ENCODE measurements at places on chromosomes 3 and 15. TPM values are rescaled to one million over a fixed set of nuclear protein-coding genes. Genes with fewer than 3 reads are reported as not detected.

GRCh38 chr3:45460361-45460760, 72.0 kb downstream of the LARS2 start:
- no peaks in the 10 kb centered on the region for H3K4me1 ChIP-seq
- no peak for DNase-seq
- no peak overlapping the region for H3K4me3 ChIP-seq
- no peak overlapping the region for H3K27ac ChIP-seq
- peaks cover 18% of the 10 kb centered on the region for H3K36me3 ChIP-seq

DNA sequence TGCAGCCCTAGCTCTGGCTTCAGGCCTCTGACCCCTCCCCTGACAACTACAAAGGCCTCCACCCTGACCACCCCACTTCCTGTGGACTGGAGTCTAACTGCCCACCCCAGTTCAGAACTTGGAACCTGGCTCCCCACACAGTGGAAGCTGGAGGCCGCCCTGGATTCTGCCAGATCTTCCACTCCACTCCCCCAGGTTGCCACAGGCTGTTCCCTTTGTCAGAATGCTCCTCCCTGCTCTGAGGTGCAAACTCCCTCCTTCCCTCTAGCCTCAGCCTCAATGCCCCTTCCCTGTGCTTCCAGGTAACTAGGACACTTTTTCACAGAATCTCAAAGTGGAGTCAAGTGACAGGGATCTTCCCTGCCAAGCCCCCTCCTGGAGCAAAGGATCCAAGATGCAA, 62.8 kb upstream of the TMEM115 start:
- DNase-seq = no peak
- no peaks in the 10 kb centered on the region for H3K4me1 ChIP-seq
- no peak overlapping the region for H3K27ac ChIP-seq
- no peaks in the 10 kb centered on the region for H3K27me3 ChIP-seq
- no peak overlapping the region for H3K4me3 ChIP-seq

DNA sequence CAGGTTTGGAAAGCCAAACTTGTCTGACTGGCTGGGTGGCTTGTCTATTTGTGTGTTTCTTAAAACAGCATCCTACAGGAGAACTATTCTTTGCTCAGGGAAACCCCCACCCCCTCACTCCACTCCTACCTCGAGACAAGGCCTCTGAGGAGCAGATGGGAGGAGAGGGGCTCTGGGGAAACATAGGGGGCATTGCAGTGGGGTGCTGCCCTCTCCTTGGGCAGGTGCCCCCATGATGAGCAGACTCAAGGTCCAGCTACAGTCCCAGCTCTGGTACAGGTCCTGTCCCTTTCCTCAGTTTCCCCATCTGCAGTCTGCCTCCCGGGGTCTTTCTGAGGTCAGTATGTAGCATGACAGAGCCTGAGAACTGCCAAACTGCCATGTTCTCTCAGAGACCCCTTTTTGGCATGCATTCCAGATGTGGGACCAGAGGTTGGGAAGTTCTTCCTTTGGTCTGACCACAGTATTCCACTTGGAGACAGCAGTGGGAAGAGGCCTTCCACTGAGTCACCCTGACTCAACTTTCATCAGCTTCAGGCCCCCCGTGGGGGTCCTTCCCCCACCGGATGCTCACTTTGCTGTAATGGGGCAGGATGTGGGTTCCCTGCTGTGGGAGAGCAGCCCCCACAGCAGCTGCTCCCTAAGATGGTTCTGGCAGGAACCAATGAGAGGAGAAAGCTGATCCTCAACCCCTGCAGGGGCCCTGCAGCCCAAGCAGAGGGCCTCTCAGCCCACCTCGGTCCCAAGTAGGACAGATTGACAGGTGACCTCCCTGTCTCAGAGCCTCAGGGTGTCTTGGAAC, 32.3 kb upstream of the CYP11A1 start:
- no peaks in the 10 kb centered on the region for H3K4me1 ChIP-seq
- H3K4me3 ChIP-seq = no peak overlapping the region
- no peak for DNase-seq
- no peaks in the 10 kb centered on the region for H3K27me3 ChIP-seq

GRCh38 chr3:9130345-9131305, 118.8 kb downstream of the SRGAP3 start:
- H3K27ac ChIP-seq = no peak overlapping the region
- no peaks in the 10 kb centered on the region for H3K4me1 ChIP-seq
- H3K27me3 ChIP-seq = no peaks in the 10 kb centered on the region
- no peak for DNase-seq
- no peaks in the 10 kb centered on the region for H3K36me3 ChIP-seq
- no peak overlapping the region for H3K4me3 ChIP-seq

- no peak overlapping the region for H3K27ac ChIP-seq
- no peak overlapping the region for H3K4me3 ChIP-seq
- DNase-seq = no peak
- H3K36me3 ChIP-seq = no peaks in the 10 kb centered on the region
- no peaks in the 10 kb centered on the region for H3K27me3 ChIP-seq
Observed at GRCh38 chr3:140459462-140459861, 218.4 kb upstream of the TRIM42 start.

DNA sequence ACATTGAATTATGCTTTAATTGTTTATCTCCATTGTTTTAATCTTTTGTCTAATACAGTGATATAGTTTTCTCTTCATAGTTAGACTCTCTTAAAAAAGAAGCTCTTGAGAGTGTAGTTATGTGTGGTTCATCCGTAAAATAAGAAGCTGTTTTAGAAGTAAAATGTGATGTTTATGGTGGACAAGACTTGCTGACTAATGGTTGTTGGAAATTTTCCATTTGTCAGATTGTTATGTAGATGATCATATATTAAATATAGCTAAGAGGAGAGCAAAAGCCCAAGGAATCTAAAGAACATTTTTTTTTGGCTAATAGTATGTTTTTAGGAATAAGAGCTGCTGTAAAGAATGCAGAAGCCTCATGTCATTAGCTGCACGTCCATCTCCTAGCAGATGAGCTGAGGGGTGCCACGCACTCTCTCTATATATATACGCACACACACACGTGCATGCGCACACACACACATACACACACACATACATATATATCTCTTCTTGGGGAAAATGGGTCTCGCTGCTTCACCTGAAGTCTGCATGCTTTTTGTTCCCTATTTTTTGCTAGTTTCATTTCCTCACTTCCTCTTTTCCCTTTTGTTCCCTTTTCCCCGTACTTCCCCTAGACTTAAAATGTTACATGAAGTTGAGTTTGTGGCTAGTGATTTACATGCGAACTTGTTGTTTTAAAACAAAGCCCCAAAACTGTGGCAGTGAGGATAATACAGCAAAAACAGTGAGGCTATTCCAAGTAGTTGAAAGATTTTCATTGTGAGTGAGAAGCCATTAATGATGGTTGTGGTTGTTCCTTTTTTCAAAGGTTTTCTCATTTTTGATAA, 107.8 kb downstream of the MBNL1 start:
- peak overlapping the region; percentile 79 for H3K27ac ChIP-seq
- no peaks in the 10 kb centered on the region for H3K27me3 ChIP-seq
- DNase-seq = no peak
- no peaks in the 10 kb centered on the region for H3K36me3 ChIP-seq
- no peak overlapping the region for H3K4me3 ChIP-seq

DNA sequence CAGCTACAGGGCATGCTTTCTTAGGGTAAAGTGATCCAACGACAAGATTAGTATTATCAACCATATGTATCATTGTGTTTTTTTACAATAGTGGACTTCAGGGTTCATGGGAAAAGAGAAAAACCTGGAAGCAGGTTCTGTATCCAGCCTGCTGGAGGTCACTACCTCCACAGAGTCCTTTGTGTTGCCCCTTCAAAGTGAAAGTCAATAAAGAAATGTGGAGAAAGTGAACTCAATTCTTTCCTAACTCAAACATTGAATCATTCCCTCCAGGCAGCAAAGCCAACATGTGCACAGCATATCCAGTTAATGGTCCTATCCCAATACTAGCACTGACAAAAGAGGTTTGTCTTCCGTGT, 45.4 kb downstream of the FGF7 start:
- no peak overlapping the region for H3K4me3 ChIP-seq
- peaks cover 61% of the 10 kb centered on the region for H3K4me1 ChIP-seq
- no peaks in the 10 kb centered on the region for H3K36me3 ChIP-seq
- no peaks in the 10 kb centered on the region for H3K27me3 ChIP-seq
- no peak overlapping the region for H3K27ac ChIP-seq

GRCh38 chr3:94069194-94069813, 6.4 kb downstream of the NSUN3 start:
- no peaks in the 10 kb centered on the region for H3K27me3 ChIP-seq
- no peak for DNase-seq
- H3K27ac ChIP-seq = no peak overlapping the region
- H3K4me1 ChIP-seq = peaks cover 15% of the 10 kb centered on the region

DNA sequence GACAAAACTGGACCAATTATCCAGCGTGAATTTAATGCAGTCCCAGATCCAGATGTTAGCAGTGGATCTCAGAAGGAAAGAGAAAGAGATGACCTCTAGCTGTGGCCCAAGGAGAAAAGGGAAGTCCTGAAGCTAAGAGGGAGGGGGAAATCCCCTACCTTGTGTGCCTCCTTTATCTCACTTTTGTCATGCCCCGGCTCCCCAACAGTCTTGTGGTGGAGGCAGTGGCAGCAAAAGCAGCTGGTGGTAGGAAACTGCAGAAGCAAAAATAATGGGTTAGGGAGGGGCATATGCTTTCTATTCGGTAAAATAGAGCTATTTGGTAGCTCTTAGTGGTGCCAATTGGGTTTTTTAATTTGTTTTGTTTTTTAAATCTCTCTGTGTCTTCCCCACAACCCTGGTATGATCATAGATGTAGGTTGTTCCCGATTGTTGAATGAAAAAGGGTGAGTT, 56.5 kb downstream of the MCTP2 start:
- H3K4me3 ChIP-seq = no peak overlapping the region
- H3K27me3 ChIP-seq = no peaks in the 10 kb centered on the region
- H3K27ac ChIP-seq = no peak overlapping the region
- H3K4me1 ChIP-seq = no peaks in the 10 kb centered on the region
- no peaks in the 10 kb centered on the region for H3K36me3 ChIP-seq
- no peak for DNase-seq

DNA sequence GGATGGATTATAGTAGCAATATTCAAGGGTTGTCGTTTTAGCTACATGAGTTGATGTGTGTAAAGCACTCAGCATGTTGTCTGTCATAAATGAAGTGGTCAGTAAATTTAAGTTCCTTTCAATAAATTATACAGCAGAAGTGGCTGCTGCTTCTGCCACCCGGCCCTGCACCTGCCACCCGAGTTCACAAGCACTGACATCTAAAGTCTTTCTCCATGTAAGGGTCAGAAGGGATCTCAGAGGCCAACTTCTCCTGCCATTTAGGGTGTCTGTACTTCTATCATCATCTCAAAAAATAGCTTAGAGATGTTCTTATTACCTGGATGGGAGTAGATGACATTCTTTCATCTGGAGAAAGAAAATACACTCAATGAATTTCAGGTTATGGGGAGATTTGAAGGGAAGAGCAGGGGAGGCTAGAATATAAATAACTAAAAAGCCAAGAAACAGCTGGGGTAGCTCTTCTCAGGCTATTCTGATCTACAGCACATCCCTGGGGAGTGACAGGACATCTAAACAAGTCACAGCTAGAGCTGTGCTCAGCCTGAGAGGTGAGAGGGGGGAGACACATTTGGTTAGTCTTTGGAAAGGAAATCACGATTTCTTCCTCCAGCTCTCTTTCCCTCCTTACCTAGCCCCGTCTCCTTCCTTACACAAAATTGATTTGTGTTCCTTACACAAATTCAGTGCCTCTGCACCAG, 8.0 kb downstream of the GCSAM start:
- H3K27me3 ChIP-seq = no peaks in the 10 kb centered on the region
- no peaks in the 10 kb centered on the region for H3K36me3 ChIP-seq
- no peaks in the 10 kb centered on the region for H3K4me1 ChIP-seq
- no peak for DNase-seq
- H3K4me3 ChIP-seq = no peak overlapping the region

DNA sequence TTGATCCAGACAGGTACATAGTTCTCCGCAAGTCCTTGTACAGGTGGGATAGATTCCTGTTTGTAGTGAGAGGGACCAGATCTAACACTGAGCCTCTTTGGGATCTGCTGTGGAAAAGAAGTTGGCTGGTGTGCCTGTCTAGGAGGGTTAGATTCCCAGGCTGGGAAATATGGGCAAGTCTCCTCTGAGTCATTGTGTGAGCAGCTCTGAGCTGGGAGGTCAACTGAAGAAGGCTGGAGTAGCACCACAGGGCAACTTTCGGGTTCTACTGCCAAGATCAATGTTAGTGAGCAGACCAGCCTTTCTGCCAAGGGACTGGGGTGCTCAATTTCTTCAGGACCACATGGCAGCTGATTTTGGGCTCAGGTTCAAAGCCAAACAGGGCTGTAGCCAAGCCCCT, 33.4 kb downstream of the CLDN1 start:
- H3K36me3 ChIP-seq = no peaks in the 10 kb centered on the region
- H3K27ac ChIP-seq = no peak overlapping the region
- no peak for DNase-seq

The PDE8A gene
- 37.0 TPM for total RNA-seq

The SETD5 gene
- total RNA-seq = 70.2 TPM

The MYEF2 gene
- total RNA-seq = 39.2 TPM

Data from sigmoid colon (tissue), 7 donors.